ENCODE measurements at places on chromosomes 4 and X. TPM values are rescaled to one million over a fixed set of nuclear protein-coding genes. Genes with fewer than 3 reads are reported as not detected.

DNA sequence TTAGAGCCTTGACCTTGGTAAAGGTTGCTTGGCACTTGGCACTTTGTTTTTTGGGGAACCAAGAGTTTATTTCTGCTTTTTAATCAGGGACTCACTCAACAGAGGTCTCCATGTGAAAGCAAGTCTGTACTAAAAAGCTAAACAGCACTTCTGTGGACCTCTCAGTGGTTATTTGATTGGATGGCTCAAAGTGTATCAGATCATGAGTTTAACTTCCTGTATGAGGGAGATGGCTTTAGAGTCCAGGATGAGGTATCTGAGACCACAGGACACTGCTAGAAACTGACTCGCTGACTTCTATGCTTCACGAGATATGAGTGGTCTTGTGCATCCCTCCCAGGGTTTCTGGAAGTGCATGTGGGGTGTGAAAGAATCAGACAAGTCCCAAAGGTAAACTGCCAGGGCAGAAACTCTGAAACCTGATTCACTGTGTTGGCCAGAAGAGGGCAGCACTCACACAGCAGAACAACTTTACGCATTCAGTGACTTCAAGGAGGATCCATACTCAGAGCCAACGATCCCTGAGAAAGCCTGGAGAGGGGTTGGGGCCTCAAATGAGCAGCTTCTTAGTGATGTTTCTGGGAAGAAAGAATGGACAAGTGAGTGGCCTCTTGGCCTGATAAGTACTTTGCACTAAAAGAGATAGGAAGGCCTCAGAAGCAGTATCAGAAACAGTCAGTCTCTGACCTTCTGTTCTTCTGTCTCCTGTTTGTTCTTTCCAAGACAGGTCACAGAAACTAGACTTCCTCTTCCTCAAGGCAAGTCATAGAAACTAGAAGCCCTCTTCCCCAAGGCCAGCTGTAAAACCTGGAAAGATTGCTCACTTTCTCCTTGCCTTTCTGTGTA is 220.3 kb upstream of the CXCL13 start:
- DNase-seq, result peak; percentile 43

- DNase-seq, result no peak
Observed at GRCh38 chr4:6056976-6057766, 38.9 kb upstream of the C4orf50 start.

GRCh38 chrX:41236629-41237028 is 97.3 kb upstream of the DDX3X start:
- no peak for DNase-seq

GRCh38 chr4:101853691-101854090 is 63.2 kb downstream of the BANK1 start:
- DNase-seq, result no peak

DNA sequence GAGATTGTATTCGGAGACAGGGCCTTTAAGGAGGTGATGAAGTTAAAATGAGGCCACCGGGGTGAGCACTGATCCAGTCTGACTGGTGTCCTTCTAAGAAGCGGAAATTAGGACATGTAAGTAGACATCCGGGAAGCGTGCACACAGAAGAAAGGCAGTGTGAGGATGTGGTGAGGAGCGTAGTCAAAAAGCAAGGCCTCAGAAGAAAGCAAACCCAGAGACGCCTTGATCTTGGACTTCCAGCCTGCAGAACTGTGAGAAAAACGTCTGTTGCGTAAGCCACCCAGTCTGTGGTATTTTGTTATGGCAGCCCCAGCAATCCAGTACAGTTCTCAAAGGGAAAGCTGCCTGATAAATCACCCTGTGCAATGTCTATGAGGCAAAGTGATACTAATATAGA is 153.5 kb downstream of the KCNIP4 start:
- no peak for DNase-seq

DNA sequence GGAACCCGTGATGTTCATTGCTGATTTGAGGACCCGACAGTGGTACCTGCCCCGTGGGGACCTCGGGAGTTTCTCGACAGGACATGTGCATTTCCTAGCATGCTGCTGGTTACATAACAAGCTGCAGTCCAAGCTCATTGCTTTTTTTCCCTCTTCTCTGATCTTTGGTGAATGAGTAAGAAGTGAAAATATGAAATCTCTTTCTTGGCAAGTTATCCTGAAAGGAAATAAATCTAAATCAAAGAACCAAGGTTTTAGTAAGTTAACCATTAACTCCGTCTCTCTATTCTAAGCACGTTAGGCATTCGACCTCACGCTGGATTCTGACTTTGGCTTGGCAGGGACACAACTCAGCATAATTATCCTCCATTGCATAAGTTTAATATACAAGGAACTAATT is 86.6 kb downstream of the STK32B start:
- no peak for DNase-seq

- no peak for DNase-seq
Observed at GRCh38 chr4:20249333-20249732, 2.4 kb upstream of the SLIT2 start.

GRCh38 chr4:83449009-83449408 is 6.6 kb downstream of the HELQ start:
- no peak for DNase-seq

DNA sequence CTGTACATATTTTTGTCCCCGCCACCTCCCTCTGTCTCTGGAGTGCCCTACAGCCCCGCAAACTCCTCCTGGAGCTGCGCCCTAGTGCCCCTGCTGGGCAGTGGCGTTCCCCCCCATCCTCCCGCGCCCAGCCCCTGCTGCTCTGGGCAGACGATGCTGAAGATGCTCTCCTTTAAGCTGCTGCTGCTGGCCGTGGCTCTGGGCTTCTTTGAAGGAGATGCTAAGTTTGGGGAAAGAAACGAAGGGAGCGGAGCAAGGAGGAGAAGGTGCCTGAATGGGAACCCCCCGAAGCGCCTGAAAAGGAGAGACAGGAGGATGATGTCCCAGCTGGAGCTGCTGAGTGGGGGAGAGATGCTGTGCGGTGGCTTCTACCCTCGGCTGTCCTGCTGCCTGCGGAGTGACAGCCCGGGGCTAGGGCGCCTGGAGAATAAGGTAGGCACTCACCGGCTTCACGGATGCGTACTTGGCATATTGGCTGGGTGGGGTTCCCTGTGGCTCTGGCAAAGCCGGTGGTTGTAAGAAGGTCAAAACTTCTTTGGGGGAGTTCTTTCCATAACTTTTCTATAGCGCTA is 653 bp downstream of the HHIP start:
- DNase-seq, result no peak

DNA sequence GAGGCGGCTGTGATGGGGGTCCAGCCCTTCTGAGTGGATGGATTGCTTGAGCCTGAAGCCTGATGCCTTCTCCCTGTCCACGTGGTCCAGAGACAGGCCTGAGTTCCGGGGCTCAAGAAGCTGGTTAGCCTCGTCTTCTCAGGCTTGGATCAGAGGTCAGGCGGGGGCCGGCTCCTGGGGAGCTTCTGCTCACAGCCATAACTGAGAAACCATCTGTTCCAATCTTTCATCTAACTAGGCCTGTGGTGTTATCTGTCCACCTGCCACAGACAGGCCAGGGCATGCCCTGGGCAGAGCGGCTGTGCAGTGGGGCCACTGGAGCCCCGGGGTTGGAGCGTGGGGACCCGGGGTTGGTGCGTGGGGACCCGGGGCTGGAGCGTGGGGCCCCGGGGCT is 63.1 kb downstream of the SORCS2 start:
- DNase-seq, result no peak

DNA sequence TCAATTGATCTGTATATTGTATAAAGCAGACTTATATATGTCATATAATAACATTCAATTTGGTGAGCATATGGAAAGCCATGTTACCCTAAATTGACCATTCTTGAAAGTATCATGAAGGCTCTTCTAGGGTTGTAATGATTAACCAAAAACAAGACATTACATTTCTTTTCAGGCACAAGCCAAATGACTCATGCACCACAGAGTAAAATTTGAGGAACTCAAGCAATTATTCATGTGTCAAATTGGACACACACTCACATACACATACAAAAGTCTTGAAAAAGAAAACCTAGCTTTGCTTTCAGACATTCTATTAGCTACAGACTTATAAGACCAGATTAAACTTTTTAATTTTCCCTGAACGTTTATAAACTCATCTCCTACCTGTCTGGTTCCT is 146.5 kb upstream of the PCDH18 start:
- DNase-seq, result no peak

DNA sequence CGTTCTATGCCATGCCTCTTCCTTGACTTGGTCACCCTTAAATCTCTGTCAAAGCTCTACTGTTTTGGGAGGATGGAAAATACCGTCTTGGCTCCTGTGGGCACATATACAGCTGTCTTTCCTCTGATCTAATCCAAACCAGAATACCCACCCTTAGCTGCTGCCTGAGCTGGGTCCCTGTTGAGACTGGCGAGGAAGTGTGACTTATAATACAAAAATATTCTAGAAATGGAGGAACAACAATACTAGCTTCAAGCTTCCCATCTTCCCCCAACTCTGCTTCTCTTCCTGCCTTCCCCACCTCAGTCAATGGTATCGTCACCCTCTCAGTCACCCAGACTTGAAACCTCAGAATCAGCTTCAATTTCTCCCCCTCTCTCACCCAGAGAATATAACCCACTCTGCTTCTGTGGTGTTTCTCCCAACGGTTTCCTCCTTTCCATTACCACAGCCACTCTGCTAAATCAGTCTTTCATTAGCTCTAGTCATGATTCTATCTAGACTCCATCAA is 599 bp upstream of the IL2RG start:
- DNase-seq, result no peak

- DNase-seq, result no peak
Observed at GRCh38 chrX:133527825-133528224, 112.5 kb upstream of the GPC4 start.

GRCh38 chrX:57451426-57452020 is 140.3 kb upstream of the ZXDB start:
- no peak for DNase-seq

GRCh38 chr4:8542776-8543525 is 37.2 kb upstream of the GPR78 start:
- no peak for DNase-seq

GRCh38 chrX:54843050-54843449 is 35.5 kb downstream of the MAGED2 start:
- no peak for DNase-seq

DNA sequence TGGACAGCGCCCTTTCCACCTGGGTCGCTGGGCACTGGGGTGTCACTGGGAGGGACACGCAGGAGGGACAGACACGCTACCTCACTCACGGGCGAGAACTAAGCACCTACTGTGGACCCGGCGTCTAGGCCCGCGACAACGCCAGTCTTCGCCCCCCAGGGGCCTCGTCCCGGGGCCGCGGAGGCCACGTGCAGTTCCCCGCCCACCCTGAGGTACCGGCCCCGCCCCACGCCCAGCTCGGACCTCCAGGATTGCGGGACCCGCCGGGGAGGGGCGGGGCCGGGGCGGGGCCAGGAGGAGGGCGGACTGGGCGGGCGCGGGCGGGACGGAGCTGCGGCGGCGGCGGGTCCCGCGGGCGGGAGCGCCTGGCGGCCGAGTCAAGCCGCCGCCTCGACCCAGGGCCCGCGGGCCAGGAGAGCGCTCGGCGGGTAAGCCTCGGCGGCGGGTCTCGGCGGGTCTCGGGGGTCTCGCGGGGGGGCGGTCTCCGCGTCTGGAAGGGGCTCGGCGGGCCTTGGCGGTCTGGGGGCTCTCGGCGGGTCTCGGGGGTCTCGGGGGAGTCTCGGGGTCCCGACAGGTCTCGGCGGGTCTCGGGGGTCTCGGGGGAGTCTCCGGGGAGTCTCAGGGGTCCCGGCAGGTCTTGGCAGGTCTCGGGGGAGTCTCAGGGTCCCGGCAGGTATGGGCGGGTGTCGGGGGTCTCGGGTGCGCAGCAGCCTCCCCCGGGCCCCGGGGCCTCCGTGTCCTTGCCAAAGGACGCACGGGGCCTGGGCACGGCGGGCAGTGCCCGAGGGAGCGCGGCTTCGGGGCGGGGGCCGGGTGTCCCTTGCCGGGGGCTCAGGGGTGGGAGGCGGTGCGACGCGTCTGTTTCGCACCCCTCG is at the start of gene SH3BP2:
Gene SH3BP2 (plus strand): TSS at position 375 of the 875 bp plus-strand sequence. CDS start 27,533 bp downstream, outside the sequence.
- DNase-seq, result no peak

DNA sequence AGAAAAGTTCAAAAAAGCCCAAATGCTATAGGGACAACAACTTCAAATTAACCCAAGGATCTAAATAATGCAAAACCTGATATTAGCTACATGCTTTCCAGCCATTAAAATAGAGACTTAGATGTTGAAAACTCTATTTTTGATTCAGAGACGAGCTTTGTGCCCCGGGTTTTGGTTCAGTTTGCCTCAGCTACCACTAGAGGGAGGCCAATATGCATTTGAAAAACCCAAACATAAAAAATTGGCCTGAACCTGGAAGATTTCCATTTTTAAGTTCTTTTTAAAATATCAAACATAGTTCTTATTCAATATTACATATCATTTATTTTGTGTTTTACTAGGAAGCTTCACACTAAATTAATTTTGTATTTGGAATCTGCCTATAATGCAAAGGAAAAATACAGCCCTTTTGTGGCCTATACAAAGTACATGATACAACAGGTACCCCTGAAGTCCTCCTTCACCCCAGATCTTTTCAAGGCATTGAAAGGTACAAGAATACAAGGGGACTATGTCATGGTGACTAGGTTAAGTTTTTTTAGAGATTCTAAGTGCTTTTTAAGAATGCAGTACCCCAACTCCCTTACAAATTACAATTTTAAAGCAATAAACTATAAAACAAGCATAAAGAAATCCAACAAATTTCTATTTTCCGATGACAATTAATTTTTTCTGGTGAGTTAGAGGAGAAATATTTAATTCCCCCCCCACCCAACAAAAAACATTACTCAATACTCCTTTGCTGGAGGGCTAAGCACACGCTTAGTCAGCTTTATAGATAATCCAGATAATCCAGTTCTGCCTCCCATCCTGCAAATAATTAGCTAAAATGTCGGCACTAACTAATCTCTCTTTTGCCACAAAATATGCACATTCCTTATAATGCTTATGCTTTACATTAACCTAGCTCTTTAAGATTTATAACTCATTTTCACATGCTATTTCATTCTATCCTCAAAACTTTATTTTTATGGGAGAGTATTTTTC is 97.7 kb upstream of the PTPN13 start:
- DNase-seq, result no peak

- peak; percentile 24 for DNase-seq
Observed at GRCh38 chr4:181261279-181261678, 981.9 kb upstream of the TENM3 start.

Gene ZIC3
- 0.09 TPM for polyA plus RNA-seq

Gene FDCSP
- 0.79 TPM for polyA plus RNA-seq

Gene STBD1
- 1.6 TPM for polyA plus RNA-seq

Gene ARL13A
- polyA plus RNA-seq, result not detected

Gene GABRB1
- 0.92 TPM for polyA plus RNA-seq

Gene AMBN
- 2.6 TPM for polyA plus RNA-seq

Gene EXOC1L
- not detected for polyA plus RNA-seq

Gene KCNE5
- 3.9 TPM for polyA plus RNA-seq

Gene PNMA5
- 0.10 TPM for polyA plus RNA-seq

Gene ESX1
- not detected for polyA plus RNA-seq

Gene SSX1
- polyA plus RNA-seq, result not detected

Gene GABRQ
- polyA plus RNA-seq, result 0.65 TPM

Gene MAGEB3
- polyA plus RNA-seq, result not detected

Gene FRMD7
- 1.6 TPM for polyA plus RNA-seq

Gene CTSO
- 42.5 TPM for polyA plus RNA-seq

All from left renal cortex interstitium (tissue), 4 donors.